ENCODE measurements at places on chromosomes 13 and 19. TPM values are rescaled to one million over a fixed set of nuclear protein-coding genes. Genes with fewer than 3 reads are reported as not detected.

DNA sequence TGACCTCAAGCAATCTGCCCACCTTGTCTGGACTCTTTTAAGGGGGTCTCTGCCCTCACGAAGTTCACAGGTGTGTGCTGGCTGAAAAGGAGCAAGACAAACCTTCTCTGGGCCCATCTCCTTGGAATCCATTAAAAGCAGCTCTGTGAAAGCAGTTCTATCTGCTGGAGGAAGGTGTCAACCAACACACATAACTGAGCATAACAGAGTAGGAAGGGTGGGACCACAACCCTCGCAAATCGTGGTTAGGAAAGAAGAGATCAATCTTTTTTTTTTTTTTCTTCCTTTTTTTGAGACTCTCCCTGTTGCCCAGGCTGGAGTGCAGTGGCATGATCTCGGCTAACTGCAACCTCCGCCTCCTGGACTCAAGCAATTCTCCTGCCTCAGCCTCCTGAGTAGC is 1.4 kb downstream of the SUGP2 start:
- DNase-seq: no peak
- peaks cover 15% of the 10 kb centered on the region for H3K36me3 ChIP-seq
- H3K27ac ChIP-seq: no peak overlapping the region
- H3K27me3 ChIP-seq: no peaks in the 10 kb centered on the region

DNA sequence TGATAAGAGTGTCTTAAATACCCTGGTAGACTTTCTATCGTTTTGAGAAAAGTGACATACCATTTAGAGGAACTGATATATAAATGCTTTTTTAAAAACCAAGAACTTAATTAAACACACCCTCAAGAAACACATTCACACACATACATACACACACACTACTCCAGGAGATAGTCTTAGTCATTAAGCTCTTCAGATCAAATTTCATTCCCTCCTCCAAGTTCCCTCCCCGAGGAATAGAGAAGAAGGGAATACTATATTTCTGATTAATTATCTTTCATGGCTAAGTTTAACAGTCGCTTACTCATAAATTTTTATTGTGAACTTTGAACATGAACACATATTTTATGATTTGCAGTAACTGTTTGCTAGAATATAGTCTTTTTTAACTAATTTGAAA is 1109.5 kb downstream of the SLITRK1 start:
- no peak overlapping the region for H3K4me3 ChIP-seq
- H3K4me1 ChIP-seq: no peaks in the 10 kb centered on the region
- no peaks in the 10 kb centered on the region for H3K36me3 ChIP-seq
- no peak for DNase-seq

CYP2A6 gene
- total RNA-seq: 0.23 TPM

GIPC3 gene
- total RNA-seq: 0.70 TPM

DNA sequence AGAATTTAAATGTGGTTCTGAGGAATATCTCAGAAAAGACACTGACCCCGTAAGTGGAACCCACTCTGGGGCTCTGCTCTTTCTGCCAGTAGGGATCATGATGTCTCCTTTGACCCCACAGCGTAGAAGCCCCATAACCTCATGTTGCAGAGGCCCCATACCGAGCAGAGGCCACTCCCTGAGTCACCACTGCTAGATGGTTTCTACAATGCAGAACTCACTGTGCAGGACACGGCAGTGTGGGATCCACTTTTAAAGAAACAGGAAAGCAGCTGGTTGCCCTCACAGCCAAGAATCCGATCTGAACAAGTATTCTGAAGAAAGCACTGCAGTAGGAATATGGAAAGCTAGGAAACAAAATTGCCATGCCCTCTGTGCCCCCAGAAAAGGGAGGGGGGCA is 4.2 kb downstream of the SLC7A1 start:
- no peaks in the 10 kb centered on the region for H3K27me3 ChIP-seq
- no peak for DNase-seq
- H3K4me1 ChIP-seq: peaks cover 33% of the 10 kb centered on the region
- no peak overlapping the region for H3K27ac ChIP-seq
- H3K4me3 ChIP-seq: no peak overlapping the region

ZNF556 gene
- total RNA-seq: not detected

SYNGR4 gene
- not detected for total RNA-seq

ZNF681 gene
- total RNA-seq: 8.0 TPM

NLRP5 gene
- total RNA-seq: not detected

S1PR4 gene
- 231 TPM for total RNA-seq

DNA sequence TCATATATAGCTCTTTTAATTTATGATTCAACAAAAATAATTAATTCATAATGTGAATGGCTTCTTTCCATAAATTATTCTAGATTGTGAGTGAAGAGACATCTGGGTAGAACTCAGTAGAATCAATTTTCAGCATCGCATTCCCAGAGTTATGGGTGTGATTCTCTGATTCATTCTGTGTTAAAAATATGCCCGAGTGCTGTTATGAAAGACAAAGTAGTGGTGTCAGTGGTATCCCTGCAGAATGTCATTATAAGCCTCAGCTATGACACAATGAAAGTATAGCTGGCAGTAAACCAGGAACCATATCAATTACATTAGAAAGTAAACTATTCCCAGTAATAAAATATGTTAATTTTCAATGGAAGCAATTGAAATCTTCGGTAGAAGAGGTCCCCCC is 480.5 kb upstream of the SLITRK1 start:
- H3K36me3 ChIP-seq: no peaks in the 10 kb centered on the region
- H3K4me1 ChIP-seq: no peaks in the 10 kb centered on the region
- no peak overlapping the region for H3K27ac ChIP-seq
- H3K27me3 ChIP-seq: no peaks in the 10 kb centered on the region
- no peak for DNase-seq

HSD17B14 gene
- 0.35 TPM for total RNA-seq

GRCh38 chr13:39512687-39513086 is 90.3 kb downstream of the LHFPL6 start:
- H3K27ac ChIP-seq: no peak overlapping the region
- H3K27me3 ChIP-seq: no peaks in the 10 kb centered on the region
- no peaks in the 10 kb centered on the region for H3K4me1 ChIP-seq

CGB1 gene
- not detected for total RNA-seq

GRCh38 chr13:24043590-24044350 is 116.8 kb upstream of the SPATA13 start:
- no peaks in the 10 kb centered on the region for H3K36me3 ChIP-seq
- no peaks in the 10 kb centered on the region for H3K27me3 ChIP-seq
- no peak overlapping the region for H3K27ac ChIP-seq

DNA sequence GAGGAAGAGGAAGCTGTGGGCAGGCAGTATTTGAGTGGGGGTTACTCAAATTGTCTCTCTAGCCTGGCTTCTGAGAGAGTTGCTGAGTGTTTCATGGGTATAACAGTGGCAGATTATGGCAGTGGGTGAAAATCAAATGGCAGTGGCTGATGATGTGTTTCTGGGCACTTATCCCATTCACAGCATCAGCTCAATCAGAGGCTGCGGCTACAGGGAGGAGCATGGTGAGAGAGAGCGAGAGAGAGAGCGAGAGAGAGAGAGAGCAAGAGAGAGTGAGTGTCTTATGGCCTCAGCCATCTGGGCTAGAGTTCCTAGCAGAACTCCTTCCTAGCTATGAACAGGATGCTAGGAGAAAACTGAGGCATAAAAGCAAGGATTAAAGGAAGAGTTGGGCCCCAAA is 178.9 kb downstream of the OLFM4 start:
- no peaks in the 10 kb centered on the region for H3K27me3 ChIP-seq
- no peaks in the 10 kb centered on the region for H3K4me1 ChIP-seq
- DNase-seq: no peak

GRCh38 chr13:29958476-29958875 is 108.1 kb upstream of the UBL3 start:
- H3K4me3 ChIP-seq: no peak overlapping the region
- no peaks in the 10 kb centered on the region for H3K36me3 ChIP-seq
- DNase-seq: peak; percentile 75

GRCh38 chr19:8638078-8638619 is 7.7 kb downstream of the NFILZ start:
- H3K36me3 ChIP-seq: no peaks in the 10 kb centered on the region
- H3K27me3 ChIP-seq: no peaks in the 10 kb centered on the region
- no peak for DNase-seq
- no peaks in the 10 kb centered on the region for H3K4me1 ChIP-seq

DNA sequence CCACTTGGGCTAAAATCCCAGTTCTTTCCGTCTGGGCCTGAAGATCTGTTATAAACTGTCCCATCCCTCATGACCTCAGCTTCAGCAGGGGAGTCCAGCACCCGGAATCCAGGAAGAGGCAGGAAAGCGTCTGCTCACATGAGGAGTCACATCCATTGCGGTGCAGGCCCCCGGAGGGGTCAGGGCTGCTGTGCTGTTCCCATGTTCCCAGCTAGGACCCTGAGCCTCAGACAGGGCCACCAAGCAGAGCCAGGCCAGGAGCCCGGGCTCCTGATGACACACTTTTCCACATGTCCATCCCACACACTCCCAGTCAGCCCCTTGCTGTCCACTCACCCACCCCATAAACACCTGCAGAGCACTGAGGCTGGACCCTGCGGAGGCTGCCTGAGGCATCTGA is 45.3 kb upstream of the VSTM2B start:
- no peaks in the 10 kb centered on the region for H3K27me3 ChIP-seq
- no peak overlapping the region for H3K4me3 ChIP-seq
- H3K4me1 ChIP-seq: no peaks in the 10 kb centered on the region
- no peak for DNase-seq
- H3K27ac ChIP-seq: no peak overlapping the region

MBD3L1 gene
- total RNA-seq: not detected

COQ8B gene
- total RNA-seq: 54.7 TPM

- no peak overlapping the region for H3K27ac ChIP-seq
- no peak for DNase-seq
- H3K4me3 ChIP-seq: no peak overlapping the region
- H3K27me3 ChIP-seq: peaks cover 9% of the 10 kb centered on the region
- no peaks in the 10 kb centered on the region for H3K36me3 ChIP-seq
- peaks cover 6% of the 10 kb centered on the region for H3K4me1 ChIP-seq
These were observed 2.4 kb downstream of the MEDAG start for GRCh38 chr13:30908416-30908980.

IGFL2 gene
- total RNA-seq: 0.47 TPM

NBEA gene
- 1.8 TPM for total RNA-seq

CEACAM16 gene
- not detected for total RNA-seq

TNFSF9 gene
- 0.64 TPM for total RNA-seq

LGALS4 gene
- total RNA-seq: 6.1 TPM

- peaks cover 16% of the 10 kb centered on the region for H3K4me1 ChIP-seq
- H3K4me3 ChIP-seq: peak overlapping the region; percentile 85
- H3K27ac ChIP-seq: peak overlapping the region; percentile 80
- DNase-seq: no peak
These were observed 550 bp downstream of the ZNF383 start for GRCh38 chr19:37218592-37218935.

GRCh38 chr13:87999240-87999700 is 328.1 kb downstream of the SLITRK5 start:
- H3K36me3 ChIP-seq: no peaks in the 10 kb centered on the region
- DNase-seq: no peak
- no peaks in the 10 kb centered on the region for H3K4me1 ChIP-seq
- no peak overlapping the region for H3K4me3 ChIP-seq
- no peak overlapping the region for H3K27ac ChIP-seq

GRCh38 chr13:76027131-76027530 is 391.0 kb downstream of the LMO7 start:
- DNase-seq: no peak
- H3K4me1 ChIP-seq: no peaks in the 10 kb centered on the region
- no peak overlapping the region for H3K27ac ChIP-seq
- no peaks in the 10 kb centered on the region for H3K36me3 ChIP-seq

ANKRD24 gene
- total RNA-seq: 2.9 TPM

GRCh38 chr19:16298334-16298733 is 26.3 kb upstream of the KLF2 start:
- no peak overlapping the region for H3K4me3 ChIP-seq
- H3K27ac ChIP-seq: no peak overlapping the region
- DNase-seq: no peak
- no peaks in the 10 kb centered on the region for H3K36me3 ChIP-seq

CEACAM7 gene
- not detected for total RNA-seq

DNA sequence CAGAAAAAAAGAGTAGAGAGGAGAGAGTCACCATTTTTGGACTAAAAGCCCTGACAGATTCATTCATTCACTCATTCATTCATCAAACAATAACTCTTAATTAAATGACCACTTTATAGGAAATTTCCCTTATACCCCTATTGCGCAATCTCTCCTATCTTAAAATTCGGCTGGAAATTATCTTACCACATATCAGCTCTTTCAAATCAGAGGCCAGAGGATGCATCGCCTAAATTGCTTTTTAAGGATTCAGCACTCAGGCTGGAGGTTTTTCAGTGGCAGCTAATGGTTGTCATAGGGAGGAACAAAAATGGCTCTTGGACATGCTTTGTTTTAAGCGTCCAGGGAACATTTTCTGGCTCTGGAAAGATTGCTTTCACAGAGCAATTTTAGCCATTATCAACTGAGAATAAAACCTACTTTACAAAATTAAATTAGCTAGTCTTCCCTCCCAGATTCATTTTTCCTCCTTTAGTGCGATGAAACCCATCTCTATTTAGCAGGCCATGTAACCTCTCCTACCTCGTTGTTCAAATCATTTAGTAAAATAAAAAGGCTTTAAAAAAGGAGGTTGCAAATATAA is 115.2 kb downstream of the OLFM4 start:
- no peak for DNase-seq
- no peaks in the 10 kb centered on the region for H3K27me3 ChIP-seq
- no peaks in the 10 kb centered on the region for H3K36me3 ChIP-seq
- H3K4me1 ChIP-seq: no peaks in the 10 kb centered on the region
- no peak overlapping the region for H3K27ac ChIP-seq

KCTD15 gene
- total RNA-seq: 9.3 TPM
